Occipital lobe (tissue), 3 donors: ENCODE measurements at places on chromosomes 3 and 15. TPM values are rescaled to one million over a fixed set of nuclear protein-coding genes. Genes with fewer than 3 reads are reported as not detected.

GRCh38 chr15:58992181-58992580, 4.7 kb downstream of the RNF111 start:
- no peak for DNase-seq

GPR176 gene
- total RNA-seq: 44.3 TPM

WNT7A gene
- total RNA-seq: 9.0 TPM

GRCh38 chr15:64586259-64586870, 126.0 kb downstream of the ZNF609 start:
- no peak for DNase-seq

GRCh38 chr3:197519801-197520211, 36.0 kb downstream of the BDH1 start:
- DNase-seq: no peak

CHRM5 gene
- 0.47 TPM for total RNA-seq

ABHD10 gene
- 89.5 TPM for total RNA-seq

TRH gene
- 1.1 TPM for total RNA-seq

DNA sequence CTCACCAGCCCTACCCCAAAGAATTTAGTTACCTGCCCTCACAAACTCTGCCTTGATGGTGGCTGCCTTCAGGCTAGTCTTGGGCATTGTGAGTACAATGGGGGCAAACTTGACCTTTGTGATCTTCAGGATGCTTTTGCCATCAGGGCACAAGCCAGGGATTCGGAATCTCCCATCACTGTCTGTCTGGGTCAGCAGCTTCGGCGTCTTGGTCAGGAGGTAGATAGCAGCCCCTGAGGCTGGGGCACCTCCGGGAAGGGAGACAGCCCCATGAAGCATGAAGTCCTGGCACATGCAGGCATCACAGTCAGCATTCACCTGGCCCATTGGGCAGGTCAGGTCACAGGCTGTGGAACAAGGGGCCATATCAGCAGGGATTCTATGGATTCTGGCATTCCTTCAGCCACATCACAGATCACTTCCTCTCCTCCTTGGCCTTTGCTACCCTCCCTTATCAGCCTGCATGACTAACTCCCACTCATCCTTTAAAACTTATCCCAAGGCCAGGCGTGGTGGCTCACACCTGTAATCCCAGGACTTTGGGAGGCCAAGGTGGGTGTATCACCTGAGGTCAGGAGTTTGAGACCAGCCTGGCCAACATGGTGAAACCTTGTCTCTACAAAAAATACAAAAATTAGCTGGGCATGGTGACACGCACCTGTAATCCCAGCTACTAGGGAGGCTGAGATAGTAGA, 6.9 kb downstream of the CILP start:
- no peak for DNase-seq
